Activated CD8-positive, alpha-beta memory T cell treated with anti-CD3 and anti-CD28 coated beads for 1 hour (primary cell): ENCODE measurements at places on chromosomes 2 and 18.

DNA sequence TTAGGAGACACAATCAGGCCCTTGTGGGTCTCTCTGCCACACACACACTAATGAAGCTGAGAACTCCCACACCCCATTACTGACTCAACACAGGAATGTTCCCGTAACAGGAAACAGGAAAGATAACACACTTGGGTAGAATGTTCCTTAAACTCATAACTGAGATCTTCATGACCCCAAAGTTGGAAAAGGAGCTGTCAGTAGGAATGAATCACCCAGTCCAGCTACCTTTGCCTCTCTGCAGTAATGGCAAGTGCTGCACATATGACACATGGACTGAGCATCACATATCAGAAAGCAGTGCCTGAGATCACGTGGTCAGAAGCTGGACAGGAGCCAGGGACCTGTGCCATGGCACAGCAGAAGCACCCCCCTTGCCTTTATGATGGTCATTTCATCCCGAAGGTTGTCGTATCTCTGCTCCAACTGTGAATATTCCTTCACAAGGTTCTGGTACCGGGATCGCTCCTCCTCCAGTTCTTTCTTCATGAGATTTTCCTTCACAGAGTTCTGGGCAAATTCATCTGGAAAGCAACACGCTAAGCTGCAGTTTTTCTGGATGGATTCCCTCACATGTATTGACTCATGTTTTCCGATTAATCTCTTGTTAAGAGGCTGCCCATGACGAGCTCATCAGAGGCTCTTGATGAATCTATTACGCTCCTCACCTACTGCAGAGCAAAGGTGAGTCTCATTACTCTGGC is 65.4 kb upstream of the ACAA2 start:
- DNase-seq = no peak

- DNase-seq = no peak
Measured at GRCh38 chr2:113200236-113200635, 26.5 kb downstream of the PSD4 start.

DNA sequence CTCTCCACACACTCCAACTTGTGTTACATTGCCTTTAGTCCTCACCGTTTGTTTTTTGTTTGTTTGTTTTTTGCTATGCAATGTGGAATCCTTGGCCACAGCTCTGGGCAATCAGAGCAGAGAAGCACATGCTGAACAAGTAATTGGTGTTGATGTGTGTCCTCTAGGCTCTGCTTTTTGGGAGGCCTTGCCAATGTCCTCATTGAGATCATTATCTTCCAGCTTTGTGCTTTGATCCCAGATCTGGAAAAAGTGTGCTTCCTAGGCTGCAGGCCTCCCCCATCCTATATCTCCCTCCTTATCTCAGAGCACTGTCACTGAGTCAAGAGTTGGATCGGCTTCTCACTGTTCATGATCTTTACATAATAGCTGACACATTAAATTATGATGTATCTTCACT is 25.9 kb downstream of the OSR1 start:
- no peak for DNase-seq

GRCh38 chr2:202608142-202608852 is 26.5 kb upstream of the FAM117B start:
- no peak for DNase-seq

DNA sequence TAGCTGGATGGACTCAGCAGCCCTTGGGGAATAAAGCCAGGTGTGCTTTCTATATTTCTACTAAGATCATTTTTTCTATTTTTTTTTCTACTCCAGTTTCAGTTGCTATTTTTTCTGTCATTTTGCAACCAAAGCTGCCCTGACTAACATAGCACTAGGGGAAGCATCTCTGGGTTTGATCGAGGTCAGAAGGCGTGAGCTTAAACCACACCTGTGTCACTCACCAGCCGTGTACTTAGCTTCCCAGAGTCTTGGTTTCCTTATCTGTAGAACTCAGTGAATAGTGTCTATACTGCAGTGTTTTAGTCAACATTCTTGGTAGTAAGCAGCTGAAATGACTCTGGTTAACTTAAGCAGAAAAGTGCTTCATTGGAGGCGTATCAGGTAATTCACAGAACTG is 489.6 kb upstream of the SPRED2 start:
- no peak for DNase-seq

- DNase-seq = no peak
Measured at GRCh38 chr2:102592601-102593000, 26.8 kb upstream of the SLC9A2 start.

- no peak for DNase-seq
Measured at GRCh38 chr2:203534621-203535077, 452 bp downstream of the RAPH1 start.

- DNase-seq = no peak
Measured at GRCh38 chr2:121346859-121347258, 61.9 kb upstream of the TFCP2L1 start.

GRCh38 chr2:164737612-164738081 is 104.0 kb downstream of the COBLL1 start:
- DNase-seq = no peak

GRCh38 chr18:55787536-55788073 is 199.6 kb upstream of the TCF4 start:
- no peak for DNase-seq

DNA sequence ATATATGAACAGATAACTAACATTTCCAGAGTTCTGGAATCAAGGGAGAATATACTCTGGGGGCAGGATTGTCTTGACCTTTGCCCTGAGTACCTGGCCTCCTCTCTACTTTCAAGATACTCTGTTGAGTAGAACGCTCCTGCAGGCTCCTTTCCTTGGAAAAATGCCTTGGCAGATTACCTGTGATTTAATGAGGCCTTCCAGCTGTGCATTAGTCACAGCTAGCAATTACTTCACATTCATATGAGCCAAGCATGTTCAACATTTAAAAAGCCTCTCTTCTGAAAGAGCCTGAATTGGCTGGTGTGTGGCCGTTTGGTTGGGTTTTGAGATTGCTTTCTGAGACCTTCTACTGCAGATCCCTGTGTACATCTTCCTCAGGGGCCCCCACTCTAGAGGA is 142.2 kb downstream of the PLCL1 start:
- DNase-seq = no peak
